ENCODE measurements at places on chromosomes 3 and 15.

DNA sequence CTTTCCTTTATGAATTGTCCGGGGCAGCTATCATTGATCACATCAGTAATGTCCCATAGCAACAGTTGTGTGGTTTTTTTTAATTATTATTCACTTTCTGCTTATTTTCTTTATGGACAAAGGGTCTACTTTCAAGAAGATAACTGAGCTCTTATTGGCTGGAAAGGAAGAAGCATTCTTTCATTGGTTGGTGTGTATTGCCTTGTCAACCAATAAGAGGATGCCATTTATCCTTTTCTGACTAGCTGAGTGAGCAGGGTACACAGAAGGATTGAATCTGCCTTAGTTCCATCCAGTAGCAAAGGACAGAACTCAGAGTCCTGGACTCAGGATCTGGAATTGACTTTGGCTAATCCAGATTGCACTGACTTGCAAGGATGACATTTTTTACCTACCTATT lies 13.2 kb upstream of the AEN start:
- DNase-seq = no peak

DNA sequence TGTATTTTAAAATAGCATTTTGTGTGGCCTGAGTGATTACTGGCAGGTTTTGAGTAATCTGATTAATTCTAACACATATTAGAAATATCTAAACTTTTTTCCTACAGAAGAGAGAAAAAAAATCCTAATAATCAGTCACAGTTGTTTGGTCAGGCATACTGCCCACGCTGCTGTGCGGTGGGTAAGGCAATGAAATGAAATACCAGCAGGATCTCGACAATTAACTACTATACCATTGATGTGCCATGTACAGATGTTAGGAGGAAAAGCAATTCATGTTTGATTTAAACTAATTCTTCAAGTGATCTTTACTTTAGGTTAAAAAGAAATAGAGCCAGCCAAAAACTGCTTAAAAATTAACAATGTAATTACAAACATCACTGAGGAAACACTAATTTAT lies 5.2 kb downstream of the GRAMD2A start:
- DNase-seq = no peak

GRCh38 chr15:62641825-62642224 lies 400.7 kb upstream of the TPM1 start:
- DNase-seq = no peak

DNA sequence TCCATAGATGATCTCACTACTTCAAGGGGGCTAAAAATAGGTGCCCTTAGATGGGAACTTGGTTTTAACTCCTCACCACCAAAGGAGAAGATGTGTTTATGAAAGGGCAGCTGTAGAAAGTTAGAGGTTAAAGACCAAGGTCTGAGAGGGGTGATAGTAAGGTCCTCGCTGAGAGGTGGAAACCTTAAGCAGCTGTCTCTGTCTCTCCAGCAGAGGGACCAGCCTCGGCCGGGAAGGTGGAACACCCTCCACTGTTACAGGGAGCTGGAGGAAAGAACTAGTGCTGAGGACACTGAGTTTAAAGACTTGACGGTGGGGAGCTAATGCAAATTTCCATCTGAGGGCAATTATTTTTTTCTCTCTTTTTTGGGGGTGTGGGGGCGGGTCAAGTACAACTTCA lies 8.9 kb upstream of the RLBP1 start:
- no peak for DNase-seq

DNA sequence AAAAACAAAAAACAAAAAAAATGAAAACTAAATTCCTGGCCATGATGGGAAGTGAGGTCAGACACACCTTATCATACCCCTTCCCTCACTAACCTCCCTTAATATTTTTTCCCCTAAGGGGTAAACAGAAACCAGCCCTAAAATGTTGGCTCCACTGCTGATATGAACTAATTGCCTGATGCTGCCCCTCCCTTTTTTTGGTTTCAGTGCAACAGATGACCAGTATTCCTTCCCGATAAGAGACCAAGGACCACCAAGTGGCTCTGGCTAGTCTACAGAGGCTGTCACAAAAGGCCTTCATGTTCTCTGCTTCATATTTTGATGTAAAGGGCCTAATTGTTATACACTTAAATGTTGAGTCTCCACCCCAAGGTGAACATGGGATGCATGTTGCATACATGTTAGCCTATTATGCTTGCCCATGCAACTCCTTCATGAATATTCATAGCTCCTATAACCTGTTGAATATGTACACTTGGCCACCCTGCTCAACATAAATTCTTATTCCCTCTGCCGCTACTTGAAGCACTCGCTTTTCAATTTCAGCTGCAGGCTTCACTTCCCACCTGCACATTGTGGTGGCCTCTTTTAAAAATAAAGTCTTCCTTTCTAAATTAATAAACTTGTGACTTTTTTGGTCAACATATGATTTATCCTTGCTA lies 12.3 kb upstream of the STAC start:
- no peak for DNase-seq

- no peak for DNase-seq
Observed at GRCh38 chr15:28110481-28110881, 11.4 kb upstream of the OCA2 start.

DNA sequence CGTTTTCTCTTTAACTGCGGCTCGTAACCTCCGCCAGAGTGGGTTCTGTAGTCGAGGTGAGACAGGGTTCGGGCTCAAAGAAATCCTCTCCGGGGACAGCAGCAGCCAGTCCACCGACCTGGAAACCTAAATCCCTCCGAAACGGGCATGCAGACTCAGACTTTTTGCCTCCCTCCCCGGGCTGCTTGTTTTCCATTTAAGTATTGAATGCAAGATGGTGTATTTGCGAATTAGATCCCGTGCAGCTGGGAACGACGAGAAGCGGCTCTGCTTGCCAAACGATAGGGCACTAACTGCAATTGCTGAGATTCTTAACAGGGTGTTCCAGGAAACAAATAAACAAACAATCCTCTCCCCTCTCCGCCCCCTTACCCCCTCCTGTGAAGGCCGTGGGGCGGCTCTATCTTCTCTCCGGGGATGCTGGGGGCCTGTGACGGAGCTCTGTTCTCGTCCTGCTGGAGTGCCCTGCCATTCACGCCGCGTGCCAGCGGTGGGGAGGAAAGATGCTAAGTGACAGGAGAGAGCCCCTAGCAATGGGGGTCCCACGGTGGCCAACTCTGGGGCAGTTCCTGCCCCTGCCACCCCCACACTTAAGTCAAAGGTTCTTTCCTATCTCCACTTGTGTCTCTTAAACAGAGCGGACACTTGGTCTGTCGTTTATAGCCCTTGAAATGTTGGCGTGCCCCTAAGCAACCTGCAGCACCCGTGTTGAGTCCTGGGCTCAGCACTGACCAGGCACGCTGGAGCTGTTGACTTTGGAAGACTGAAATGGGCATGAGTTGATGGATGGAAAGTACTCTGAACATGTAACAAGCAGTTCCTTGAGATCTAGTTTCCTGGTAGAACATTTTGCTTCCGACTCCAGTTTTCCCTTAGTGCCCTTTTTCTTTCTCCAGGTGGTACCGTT lies 1.3 kb upstream of the ETV5 start:
- no peak for DNase-seq

- DNase-seq = no peak
Observed at GRCh38 chr15:60095711-60096110, 91.6 kb downstream of the FOXB1 start.

DNA sequence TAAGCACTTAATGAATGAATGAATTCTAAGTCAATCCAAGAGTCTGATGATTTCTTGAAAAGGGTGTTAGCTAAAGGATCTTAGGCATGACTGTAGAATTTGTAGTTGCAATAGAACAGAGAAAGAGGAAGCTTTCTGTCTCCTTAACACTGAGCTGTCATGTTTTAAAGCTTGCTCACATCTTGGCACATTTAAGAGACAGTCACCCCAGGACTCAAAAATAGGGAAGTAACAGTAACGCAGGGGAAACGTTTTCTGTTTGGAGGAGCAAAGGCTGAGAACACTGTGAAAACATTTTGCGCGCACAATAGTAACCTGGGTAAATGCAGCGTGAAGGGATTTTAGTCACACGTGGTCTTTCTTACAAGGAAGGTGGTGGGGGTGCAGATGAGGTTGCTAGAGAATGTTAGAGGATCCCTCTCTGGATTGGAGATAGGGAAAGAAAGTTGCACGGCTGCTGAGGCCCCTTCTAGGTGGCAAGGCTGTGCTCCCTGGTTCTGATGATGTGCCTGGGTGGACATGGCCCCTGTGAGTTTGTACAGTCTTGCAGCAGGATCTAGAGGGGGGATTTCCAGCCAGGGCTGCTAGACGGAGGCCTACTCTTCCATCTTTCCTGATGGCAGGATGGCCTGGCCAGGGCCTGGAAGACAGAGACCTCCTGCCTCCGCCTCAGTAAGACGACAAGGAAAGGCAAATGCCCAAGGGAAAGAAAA lies 12.0 kb downstream of the STARD5 start:
- DNase-seq = no peak

- DNase-seq = no peak
Observed at GRCh38 chr3:58020783-58021071, 12.5 kb downstream of the FLNB start.

DNA sequence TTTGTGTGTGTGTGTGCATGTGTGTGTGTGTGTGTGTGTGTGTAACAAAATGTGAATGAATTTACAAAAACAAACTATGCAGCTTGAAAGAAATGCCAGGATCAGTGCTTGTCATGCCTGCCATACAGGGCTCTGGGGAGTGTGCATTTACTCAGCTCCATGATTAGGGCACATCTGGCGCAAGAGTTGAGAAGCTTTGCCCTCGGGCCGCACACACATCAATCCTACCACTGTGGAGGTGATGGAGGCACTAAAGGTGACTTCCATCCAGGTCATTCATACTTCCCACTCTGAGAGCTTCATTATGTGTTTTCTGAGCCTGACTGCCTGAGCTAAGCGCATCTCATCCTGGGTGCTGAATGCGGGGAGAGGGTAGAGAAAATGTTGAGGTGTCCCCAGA lies 72.0 kb upstream of the ZBED2 start:
- no peak for DNase-seq

DNA sequence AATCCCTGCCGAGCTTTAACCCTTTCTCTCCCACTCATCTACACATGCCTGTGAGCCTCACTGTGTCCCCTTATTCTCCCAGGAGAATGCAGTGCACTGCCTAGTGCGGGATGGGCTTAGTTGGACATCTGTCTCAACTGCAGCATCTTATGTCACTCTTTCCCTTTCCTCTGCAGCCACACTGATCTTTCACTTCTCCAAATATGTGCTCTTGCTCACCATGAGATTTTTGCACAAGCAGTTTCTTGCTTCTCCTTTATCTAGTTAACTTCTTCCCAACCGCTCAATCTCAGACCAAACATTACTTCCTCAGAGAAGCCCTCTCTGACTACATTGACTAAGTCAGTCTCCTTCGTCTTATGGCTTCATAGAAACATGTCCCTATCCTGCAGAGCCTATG lies 292.3 kb downstream of the KBTBD8 start:
- no peak for DNase-seq

GRCh38 chr3:50436114-50436674 lies 67.2 kb downstream of the CACNA2D2 start:
- peak; percentile 63 for DNase-seq

GRCh38 chr3:151863611-151864010 lies 9.8 kb upstream of the SUCNR1 start:
- no peak for DNase-seq

DNA sequence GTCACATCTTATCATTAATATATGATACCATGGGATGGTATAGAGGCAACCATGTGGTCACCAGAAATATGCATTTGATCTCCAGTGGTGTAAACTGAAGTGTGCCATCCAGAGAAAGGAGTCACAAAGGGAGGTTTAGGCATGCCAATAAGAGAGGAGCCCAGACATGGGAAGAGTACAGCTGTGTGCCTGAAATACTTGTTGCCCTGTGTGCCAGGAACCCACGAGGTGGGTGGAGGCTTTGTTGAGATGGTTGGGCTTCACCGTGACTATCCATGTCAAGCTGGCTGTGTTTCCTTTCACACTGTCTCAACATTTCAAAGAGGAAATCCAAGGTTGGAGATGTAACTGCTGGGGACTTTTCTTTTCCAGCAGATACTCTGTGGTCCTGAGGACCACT lies 43.5 kb downstream of the CACNA2D3 start:
- no peak for DNase-seq

GRCh38 chr15:77531191-77532000 lies 101.3 kb downstream of the LINGO1 start:
- DNase-seq = no peak

GRCh38 chr15:87955284-87955909 lies 301.1 kb downstream of the NTRK3 start:
- DNase-seq = no peak

DNA sequence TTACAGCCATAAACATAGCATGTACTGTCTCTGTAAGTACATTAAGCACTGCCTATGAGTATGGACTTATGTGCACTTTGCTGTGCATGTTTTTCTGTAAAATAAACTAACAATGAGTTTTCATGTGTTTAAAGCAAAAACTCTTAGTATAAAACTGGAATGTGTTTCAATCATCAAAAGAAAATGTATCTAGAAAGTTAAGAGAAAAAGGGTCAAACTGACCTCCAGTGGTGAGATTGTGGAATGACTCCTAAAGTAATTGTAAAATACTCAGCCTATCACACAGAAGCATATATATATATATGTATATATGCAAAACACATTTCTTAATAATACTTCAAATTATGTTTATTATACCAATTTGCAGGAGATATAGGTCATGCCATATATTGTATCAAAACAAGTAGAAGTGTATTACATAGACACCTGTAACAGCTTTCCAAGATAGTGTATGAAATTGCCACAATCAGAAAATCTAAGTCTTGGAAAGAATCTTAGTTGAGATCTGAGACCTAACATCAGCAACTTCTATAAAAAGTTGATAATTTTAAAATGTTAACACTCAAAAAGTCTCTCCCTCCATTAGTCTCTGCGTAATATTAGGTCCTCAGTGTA lies 199.6 kb downstream of the FMN1 start:
- DNase-seq = no peak

DNA sequence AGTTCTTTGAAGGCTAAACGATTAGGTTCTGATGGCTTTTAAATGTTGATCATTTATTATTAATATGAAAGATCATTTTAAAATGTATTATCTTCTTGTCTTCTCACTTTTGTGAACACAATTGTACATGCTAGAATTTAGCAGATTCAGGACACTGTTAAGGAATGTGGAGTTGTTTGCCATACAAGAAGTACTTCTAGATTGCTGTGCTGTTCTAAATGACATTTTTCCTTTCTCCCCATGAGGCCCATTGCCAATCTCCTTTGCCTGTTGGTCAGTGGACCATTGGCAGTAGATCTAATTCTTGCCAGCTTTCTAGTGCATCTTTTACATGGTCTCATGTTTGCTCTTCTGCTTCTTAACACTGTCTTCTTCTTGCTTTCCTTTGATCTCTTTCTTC lies 242.3 kb downstream of the MECOM start:
- DNase-seq = no peak

GRCh38 chr15:99320374-99321215 lies 69.3 kb downstream of the LRRC28 start:
- DNase-seq = no peak

GRCh38 chr3:65945953-65946352 lies 92.8 kb downstream of the MAGI1 start:
- DNase-seq = no peak

DNA sequence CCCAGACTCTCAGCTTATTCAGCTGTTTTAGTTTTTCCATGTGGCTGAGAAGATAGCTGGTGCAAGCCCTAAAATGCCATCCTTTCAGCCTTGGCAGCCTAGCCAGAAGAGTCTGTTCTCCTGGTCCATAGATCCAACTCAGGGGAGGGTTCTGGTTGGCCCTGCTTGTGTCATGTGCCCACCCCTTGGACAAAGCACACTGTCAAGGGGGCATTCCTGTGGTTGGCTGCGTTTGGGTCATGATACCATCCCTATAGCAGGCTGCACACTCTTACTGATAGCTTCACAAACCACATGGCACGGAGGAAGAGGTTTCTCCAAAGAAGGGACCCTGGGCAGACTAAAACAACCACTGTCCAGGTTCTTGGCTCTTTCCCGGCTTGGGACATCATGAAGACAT lies 8.4 kb upstream of the FSTL1 start:
- DNase-seq = no peak

All from DND-41 (cell line).